MG63 (cell line): ENCODE measurements at places on chromosomes 7 and 10. TPM values are rescaled to one million over a fixed set of nuclear protein-coding genes. Genes with fewer than 3 reads are reported as not detected.

DNA sequence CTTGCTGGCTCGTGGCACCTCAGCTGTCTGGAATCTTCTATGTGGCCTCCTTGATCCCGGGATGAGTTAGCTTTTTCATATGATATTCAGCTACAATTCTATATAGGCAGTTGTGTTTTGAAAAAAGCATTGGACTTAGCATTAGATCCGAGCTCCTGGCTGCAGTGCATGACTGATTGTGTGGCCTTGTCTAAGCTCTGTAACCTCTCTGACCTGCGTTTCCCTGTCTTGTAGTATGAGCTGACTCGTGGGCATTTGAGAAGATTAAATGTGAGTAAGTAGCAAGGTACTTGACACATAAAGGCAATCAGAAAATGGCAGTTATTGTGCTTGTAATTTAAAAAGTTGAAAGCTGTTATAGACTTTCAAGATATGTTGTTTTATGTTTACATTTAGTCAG, 85.9 kb downstream of the CCNY start:
- DNase-seq, result no peak

DNA sequence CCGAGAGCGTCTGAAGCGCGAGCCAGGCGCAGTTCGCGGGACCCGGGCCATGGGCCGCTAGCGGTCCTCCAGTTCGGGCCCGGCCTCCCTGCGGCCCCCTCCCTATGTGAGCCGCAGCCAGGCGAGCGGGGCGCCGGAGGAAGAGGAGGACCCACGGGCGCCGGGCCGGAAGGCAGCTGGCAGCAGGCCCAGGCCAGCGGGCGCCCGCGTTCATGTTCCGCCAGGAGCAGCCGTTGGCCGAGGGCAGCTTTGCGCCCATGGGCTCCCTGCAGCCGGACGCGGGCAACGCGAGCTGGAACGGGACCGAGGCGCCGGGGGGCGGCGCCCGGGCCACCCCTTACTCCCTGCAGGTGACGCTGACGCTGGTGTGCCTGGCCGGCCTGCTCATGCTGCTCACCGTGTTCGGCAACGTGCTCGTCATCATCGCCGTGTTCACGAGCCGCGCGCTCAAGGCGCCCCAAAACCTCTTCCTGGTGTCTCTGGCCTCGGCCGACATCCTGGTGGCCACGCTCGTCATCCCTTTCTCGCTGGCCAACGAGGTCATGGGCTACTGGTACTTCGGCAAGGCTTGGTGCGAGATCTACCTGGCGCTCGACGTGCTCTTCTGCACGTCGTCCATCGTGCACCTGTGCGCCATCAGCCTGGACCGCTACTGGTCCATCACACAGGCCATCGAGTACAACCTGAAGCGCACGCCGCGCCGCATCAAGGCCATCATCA, 1.1 kb downstream of the ADRA2A start:
- DNase-seq, result peak; percentile 24

DNA sequence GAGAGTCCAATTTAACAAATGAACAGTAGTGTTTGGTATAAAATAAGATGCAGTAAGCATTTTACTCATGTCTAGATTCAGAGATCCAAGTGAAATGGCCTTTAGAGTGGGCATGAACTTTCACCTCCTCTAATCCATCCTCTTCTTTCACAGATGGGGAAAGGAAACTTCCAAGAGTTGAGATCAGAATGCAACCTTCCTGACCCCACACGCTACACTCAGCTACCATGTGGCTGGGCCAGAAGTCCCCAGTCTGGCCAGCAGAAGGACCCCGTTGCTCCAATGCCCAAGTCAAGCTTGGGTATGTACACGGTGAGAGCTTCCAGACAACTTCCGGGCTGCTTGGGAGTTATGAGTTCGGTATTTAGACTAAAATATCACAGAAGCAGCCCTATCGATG, 228.0 kb downstream of the ELMO1 start:
- no peak for DNase-seq

DNA sequence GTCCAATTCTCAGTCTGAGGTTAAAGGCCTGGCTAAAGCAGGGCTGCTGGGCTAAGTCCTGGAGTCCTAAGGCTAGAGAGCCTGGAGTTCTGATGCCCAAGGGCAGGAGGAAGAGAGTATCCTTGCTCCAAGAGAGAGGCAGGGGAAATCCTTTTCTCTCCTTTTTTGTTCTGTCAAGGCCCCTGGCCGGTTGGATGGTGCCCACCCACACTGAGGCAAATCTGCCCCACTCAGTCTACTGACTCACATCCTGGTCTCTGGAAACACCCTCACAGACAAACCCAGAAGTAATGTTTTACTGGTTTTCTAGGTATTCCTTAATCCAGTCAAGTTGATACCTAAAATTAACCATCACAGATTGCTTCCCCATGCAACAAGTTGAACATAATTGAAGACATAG, 23.0 kb downstream of the ZNF518A start:
- no peak for DNase-seq

NEUROD6 gene
- total RNA-seq, result not detected in 2 replicates
